ENCODE measurements at places on chromosomes 12 and 14.

- DNase-seq = no peak
Measured at GRCh38 chr14:68140806-68141205, 321.2 kb downstream of the RAD51B start.

GRCh38 chr14:45650754-45651153 is 397.8 kb upstream of the MIS18BP1 start:
- DNase-seq = no peak

DNA sequence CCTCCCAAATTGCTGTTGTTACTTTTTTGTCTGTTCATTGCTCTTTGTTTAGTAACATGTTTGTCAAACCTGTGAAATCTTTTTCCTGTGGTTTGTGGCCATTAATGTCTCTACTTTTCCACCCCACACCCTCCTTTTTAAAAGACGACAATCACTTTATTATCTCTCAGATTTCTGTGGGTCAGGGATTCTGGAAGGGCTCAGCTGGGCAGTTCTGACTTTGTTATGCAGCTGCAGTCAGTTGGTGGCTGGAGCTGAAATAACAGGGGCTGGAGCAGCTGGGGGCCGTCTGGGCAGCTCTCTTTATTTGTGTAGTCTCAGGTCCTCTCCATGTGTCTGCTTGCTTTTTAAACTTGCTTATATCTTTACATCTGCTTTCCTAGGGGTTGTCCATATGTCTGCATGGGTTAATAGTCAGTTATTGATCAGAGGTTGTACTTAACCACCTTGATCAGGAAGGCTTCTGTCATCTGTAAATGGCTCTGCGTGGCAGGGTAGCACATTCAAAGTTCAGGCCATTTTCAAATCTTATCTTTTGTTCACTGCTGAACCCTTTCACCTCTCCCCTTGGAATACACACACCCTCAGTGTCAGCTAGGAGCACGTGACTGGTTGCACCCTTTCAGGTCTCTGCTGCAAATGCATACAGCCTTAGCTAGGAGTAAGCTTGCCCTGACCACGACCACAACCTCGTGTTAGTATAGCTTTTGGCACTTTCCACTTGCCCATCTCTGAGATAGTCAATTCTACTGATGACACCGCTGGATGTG is 27.9 kb downstream of the BORCS5 start:
- no peak for DNase-seq

- no peak for DNase-seq
Measured at GRCh38 chr14:106840258-106840657, 1313.9 kb downstream of the TMEM121 start.

DNA sequence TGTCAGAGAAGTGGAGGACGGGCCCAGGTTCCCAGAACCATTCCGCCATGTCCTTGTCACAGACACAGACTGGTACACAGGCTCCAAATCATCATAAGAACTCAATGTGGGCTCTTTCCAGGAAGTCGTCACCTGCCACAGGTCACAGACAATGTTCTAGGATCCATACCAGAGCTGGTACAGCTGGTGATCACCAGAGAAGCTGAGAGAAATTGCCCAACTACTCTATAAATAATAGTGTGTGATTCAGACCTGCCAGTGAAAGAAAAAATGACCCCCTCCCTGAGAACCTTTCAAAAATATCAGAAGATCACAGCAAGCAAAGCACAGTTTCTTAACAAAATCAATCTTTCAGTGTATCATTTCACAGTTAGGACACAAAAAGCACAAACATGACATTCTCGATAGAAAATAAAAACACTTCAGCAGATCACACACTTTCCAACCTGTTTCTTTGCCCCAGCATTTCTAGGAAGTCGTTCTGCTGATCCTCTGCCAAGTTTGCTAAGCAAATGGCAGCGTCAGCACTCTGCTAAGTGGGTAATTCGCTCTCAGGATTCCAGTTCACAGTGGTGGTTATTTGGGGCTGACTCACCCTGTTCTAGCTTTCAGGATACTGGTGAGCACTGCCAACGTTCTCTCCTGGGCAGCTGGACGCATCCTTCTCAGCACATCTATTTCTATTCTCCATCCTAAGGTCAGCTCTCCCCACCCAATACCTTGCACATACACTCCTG is 223.3 kb upstream of the SFSWAP start:
- no peak for DNase-seq

DNA sequence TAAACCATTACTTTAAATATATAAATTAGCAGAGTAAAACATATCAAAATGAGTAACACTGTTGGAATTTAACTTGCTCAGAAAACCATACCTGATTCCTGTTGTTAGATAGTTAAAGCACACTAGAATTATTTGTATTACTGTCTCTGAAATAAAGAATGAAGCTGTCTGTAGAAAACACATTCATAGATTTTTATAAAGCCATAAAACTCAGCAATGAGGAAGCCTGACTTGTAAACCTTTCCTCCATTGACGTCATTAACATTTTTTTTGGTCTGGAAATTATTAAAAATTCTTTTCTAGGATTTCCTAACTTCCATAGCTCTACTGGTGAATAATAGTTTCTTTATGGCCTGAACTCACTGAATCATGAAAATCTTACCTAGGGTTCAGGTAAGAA is 147.6 kb downstream of the BRMS1L start:
- no peak for DNase-seq

GRCh38 chr12:131120831-131121271 is 167.1 kb downstream of the ADGRD1 start:
- no peak for DNase-seq

DNA sequence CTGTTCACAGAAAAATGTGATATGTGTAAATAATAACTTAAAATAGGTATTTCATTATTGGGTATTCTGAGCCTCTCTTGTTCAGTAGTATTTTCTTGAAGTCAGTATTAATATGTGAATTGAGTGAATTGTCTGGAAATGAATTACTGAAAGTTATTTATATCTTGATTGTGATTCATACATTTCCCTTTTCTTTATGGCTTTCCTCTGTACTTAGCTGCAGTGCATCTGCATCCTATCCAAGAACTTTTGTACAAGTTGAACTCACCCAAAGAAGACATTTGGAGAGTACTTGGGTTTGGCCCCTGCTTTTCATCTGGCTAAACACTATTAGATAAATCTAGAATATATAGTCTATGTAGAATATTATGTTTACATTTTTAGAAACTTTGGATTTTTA is 326.0 kb downstream of the RAD51B start:
- DNase-seq = no peak

- no peak for DNase-seq
Measured at GRCh38 chr12:43653289-43653915, 101.4 kb upstream of the ADAMTS20 start.

DNA sequence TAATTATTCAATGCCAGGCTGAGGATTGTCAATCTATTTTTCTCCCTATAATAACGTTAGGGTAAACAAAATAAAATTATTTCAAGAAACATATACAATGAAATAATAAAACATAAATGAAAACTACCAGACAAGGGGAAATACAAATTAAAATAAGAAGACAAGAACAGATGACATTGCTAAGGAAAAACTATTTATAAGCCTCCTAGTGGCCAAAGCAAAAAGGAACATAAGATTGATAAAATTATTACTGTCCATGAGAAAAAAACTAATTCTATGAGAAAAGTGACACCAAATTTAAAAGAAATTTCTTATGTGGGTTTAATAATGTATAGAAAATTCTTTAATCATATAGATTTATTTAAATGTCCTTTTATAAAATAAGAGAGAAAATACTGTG is 294.7 kb downstream of the TTC6 start:
- DNase-seq = no peak

DNA sequence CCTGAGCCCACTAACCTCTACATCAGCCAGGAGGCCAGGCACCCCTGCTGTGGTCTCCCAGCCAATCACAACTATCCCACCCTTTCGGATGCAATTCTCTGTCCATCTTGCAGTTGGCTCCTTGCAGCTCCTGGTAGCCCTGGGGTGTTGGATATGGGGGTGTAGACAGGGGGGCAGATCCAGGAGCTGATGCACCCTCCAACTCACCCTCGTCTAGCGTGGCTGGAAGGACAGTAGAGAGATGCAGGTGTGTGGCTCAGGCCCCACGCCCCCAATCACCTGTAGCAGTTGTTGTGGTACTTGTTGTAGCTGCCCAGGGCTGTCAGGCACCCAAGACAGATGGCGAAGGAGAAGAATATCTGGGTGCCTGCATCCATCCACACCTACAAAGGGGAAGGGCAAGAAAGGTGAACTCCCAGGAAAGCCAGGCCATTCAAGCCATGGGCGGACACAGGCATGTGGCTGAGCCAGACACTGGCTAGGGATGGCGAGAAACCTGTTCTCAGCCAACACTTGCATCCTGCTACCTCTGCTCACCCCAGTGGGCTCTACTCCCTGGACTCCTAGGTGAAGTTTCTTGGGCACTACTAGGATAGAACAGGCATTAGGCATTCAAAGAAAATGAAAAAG is 13.4 kb upstream of the SLC6A12 start:
- no peak for DNase-seq

DNA sequence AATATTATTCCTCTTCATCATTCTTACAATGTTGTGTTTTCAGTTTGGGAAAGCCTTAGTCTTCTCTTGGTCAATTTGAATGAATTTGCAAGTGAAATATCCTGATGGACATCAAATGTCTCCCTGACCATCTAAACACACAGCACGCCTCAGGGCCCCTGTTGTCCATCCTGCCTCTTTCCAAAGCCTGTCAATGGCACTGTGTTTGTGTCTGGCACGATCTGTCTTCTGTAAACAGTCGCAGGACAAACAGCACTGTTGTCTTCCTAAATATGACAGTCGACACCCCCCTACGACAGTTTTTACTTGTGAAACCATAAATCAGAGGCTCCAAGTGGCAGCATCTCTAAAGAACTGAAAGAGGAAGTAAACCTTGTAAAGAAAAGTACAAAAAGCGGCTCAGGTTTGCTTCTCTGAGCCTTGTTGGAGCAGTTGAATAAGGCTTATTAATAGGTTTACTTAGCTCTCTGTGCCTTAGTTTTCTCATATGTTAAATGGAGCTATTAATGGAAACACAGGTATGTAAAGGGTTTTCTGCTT is 285.8 kb downstream of the NRXN3 start:
- DNase-seq = no peak

GRCh38 chr12:8032242-8033152 is at the start of gene FOXJ2:
TSS of gene FOXJ2 (plus strand) at chr12:8032716. CDS start at chr12:8039833, 7,117 bp downstream.
- DNase-seq = peak; percentile 73

DNA sequence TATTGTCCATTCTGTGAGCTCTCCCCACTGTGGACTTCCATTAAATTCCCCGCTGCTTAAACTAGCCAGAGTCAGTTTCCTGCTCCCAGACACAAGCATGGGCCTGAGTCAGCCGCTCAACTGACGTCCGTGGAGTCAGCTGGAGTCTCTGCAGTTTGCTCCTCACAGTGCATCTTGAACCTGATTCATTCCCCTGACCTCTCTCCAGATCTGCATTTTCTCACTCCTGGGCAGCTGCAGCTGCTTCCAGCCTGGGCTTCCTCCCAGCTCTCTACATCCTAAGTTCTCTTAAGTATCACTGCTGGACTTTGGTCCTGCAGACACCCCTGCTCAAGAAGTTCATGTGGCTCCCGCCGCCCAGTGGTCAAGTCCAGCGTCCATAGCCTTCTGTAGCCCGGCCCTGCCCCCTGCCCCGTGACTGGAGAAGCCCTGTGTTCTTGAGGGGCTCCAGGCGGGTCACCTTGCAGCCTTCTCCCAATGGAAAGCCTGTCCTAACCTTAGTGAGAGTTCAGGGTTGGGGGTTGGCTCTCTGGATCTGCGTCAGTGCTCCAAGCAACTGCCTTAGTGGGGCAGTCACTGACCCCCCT is 20.0 kb downstream of the NFKBIA start:
- DNase-seq = no peak

DNA sequence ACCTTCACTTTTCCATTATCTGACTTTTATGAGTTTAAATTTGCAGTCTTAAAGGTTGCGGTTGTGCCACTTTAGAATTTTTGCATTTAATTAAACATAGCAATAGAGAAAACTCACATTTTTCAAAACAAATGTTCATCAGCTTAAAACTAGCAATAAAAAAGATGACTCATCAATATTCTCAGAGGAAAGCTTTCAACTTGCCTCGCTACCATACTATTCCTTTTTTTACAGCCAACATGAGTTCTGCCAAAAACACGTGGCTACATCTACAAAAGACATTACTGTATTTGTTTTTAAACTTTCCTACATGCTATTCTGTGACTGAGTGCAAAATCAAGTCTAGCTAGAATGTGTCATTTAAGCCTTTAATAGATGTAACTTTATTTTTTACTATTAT is 497.1 kb downstream of the RPS29 start:
- DNase-seq = no peak

- DNase-seq = no peak
Measured at GRCh38 chr12:122063694-122064024, 14.9 kb upstream of the MLXIP start.

GRCh38 chr12:29816874-29817725 is 33.4 kb upstream of the TMTC1 start:
- no peak for DNase-seq

DNA sequence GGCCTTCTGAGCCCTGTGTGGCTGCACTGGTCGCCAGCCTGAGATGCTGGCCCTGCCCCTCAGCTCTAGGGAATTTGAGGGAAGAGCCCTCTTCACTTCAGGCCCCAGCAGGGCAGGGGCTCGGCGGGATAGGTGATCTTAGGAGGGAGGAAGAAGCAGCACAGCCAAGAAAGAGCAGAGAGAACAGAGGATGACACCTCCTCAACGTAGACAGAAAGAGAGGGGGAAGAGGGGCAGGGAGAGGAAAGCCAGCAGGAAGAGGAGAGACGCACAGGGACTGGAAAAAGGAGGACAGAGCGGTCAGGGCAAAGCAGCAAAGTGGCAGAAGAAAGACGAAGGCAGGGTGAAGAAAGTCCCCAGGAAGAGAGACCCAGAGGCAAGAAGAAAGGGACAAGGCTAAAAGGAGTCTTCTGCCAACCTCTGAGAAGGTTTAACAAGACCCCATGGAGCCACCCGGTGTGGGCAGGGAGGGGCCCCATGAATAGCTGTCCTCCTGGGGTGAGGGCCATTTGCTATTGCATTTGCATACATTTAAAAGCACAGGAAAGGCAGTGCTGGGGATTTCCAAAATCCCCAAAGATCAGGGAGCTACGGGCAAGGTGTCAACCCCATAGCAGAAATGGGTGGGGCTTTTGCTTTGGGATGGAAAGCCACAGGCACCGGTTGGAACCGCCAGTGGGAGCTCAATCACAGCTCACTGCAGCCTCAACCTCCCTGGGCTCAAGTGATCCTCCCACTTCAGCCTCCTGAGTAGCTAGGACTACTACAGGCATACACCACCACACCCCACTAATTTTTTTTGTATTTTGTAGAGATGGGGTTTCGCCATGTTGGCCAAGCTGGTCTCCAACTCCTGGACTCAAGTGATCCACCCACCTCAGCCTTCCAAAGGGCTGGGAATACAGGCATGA is 22.7 kb downstream of the CMKLR1 start:
- DNase-seq = no peak

GRCh38 chr12:125187780-125188741 is 122.8 kb downstream of the AACS start:
- DNase-seq = no peak

DNA sequence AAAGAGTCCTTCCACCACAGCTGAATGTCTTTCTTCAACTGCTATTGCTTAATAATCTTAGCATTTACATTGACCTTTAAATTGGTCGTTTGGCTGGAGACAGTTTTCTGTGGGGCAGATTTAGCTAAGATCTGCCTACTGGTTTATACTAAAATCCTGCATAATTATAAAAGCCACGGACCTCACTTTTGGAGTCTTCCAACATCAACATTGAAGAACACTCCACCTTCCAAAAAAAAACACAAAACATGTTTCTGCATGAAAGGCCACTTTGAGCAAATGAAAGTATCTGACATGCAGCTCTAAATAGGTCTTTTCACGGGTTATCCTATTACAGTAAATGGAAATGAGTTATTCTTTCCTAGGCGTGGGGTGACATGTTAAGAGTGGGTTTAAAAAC is 57.0 kb upstream of the KRR1 start:
- no peak for DNase-seq

- DNase-seq = no peak
Measured at GRCh38 chr12:131118371-131118770, 164.7 kb downstream of the ADGRD1 start.
